ENCODE measurements at places on chromosomes 1 and 21. TPM values are rescaled to one million over a fixed set of nuclear protein-coding genes. Genes with fewer than 3 reads are reported as not detected.

Gene PLA2G4A
- 10.9 TPM for total RNA-seq

Gene LRRC38
- total RNA-seq: not detected

Gene PRR9
- not detected for total RNA-seq

Gene SYTL1
- total RNA-seq: 0.68 TPM

Gene FMO2
- not detected for total RNA-seq

Gene USH2A
- not detected for total RNA-seq

Gene LRRN2
- total RNA-seq: 16.6 TPM

Gene NBPF10
- 0.62 TPM for total RNA-seq

Gene MGST3
- total RNA-seq: 212 TPM

Gene SLC6A17
- total RNA-seq: 5.8 TPM

Gene NR5A2
- total RNA-seq: 8.3 TPM

Gene IL23R
- total RNA-seq: not detected

Gene MAP3K21
- total RNA-seq: 13.9 TPM

Gene CDA
- total RNA-seq: 41.1 TPM

Gene TTC39A
- total RNA-seq: 1.1 TPM

Gene RAB4A
- 44.1 TPM for total RNA-seq

Gene TNFRSF9
- total RNA-seq: 3.8 TPM

Data from A549 treated with DMSO at 1 μM for 4 hours (cell line).